Activated T-helper 1 cell treated with anti-CD3 and anti-CD28 coated beads, Interleukin-12 subunit alpha, Interleukin-12 subunit beta, Interleukin-2, Interleukin-4 antibody, amounts not matched to agents 30 ng/mL and 10 ng/mL and 1 ng/mL, durations not matched to agents 14 hours and 24 hours and 36 hours (primary cell): ENCODE measurements at places on chromosomes 1 and 21. TPM values are rescaled to one million over a fixed set of nuclear protein-coding genes. Genes with fewer than 3 reads are reported as not detected.
A peak's percentile ranks its signal among the peaks of the same experiment; 100 is the strongest.

DNA sequence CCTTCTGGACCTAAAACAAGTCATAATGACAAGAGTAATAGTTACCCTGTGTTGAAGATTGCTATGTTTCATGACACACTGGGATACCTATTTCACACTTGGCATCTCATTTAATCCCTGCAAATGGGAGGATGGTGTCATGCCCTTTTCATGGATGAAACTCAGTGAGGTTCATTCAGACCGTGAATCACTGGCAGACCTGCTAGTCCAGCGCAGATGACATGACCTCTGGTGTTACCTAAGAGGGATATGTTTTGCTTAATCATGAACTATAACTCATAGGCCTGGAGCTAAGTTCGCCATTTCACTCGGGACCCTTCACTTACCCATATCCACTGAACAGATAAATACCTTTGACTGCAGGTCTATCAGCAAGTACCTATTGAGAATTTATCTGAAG lies 286.6 kb upstream of the FMN2 start:
- H3K36me3 ChIP-seq, result no peaks in the 10 kb centered on the region
- no peak overlapping the region for H3K27ac ChIP-seq

The COP1 gene
- total RNA-seq, result 49.2 and 51.7 TPM in 2 replicates

DNA sequence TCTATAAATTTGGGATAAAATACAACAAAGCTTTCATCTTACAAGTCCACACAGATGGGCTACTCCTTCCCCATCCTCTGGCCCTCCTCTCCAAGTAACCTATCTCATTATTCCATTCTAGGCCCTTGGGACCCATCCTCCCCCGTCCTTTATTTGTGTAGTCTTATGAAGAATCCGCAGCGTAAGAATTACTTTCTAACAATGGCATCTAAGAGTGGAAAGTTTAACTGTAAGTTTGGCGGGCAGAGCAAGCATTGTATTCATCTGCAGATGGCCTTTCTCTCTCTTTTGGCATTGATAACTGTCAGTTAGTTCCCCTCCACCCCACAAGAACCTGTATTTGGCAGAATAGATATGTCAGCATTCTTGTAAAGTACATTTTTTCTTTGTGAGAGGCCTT lies 91.9 kb upstream of the TSPAN2 start:
- no peaks in the 10 kb centered on the region for H3K36me3 ChIP-seq
- no peak overlapping the region for H3K27ac ChIP-seq
- no peak overlapping the region for H3K4me3 ChIP-seq
- DNase-seq, result no peak

The ADGRL2 gene
- total RNA-seq, result not detected in 2 replicates

The ITLN2 gene
- not detected in 2 replicates for total RNA-seq

DNA sequence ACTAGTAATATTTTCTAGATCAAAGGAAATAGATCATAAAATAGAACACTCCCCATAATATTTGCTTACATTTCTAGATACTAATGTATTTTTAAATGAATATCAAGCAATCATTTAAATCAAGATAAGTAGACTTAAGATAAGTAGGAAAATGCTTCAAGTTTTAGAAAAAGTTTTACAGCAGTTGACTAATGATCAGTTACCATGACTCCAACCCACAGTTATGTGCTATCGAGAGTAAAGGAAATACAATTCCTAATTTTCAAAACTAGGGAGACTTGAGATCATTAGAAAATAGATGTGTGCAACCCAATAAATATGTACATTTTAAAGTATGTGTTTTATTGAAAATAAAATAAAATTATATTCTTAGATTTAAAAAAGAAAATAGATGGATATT lies 95.0 kb downstream of the DENND1B start:
- peaks cover 6% of the 10 kb centered on the region for H3K4me1 ChIP-seq
- H3K36me3 ChIP-seq, result peaks cover 2% of the 10 kb centered on the region
- DNase-seq, result no peak
- H3K4me3 ChIP-seq, result no peak overlapping the region
- H3K27ac ChIP-seq, result no peak overlapping the region

- DNase-seq, result no peak
- H3K4me1 ChIP-seq, result no peaks in the 10 kb centered on the region
- H3K36me3 ChIP-seq, result no peaks in the 10 kb centered on the region
- H3K27ac ChIP-seq, result no peak overlapping the region
- no peaks in the 10 kb centered on the region for H3K27me3 ChIP-seq
- no peak overlapping the region for H3K4me3 ChIP-seq
These were observed 52.7 kb downstream of the TGFB2 start for GRCh38 chr1:218397752-218398339.

DNA sequence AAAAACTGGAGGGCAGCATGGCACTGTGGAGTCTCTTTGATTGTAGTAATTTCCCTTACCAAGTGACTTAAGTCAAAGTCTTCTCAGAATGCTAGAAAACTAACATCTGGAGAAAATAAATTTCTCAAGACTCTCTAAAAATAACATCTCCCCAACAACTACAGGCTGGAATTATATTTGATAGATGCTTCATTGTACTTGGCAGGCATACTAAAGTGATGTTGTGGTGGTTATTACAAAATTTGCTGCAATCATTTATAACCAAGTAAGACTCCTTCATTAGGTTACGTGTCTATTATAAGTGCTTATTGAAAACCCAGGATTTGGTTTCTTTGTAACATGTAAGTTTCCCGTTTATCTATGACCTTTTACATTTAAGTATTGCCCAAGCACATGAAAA lies 132.9 kb upstream of the NRIP1 start:
- peaks cover 2% of the 10 kb centered on the region for H3K27me3 ChIP-seq
- H3K4me1 ChIP-seq, result no peaks in the 10 kb centered on the region
- H3K36me3 ChIP-seq, result no peaks in the 10 kb centered on the region
- no peak for DNase-seq

GRCh38 chr1:70583522-70583921 lies 172.5 kb downstream of the CTH start:
- DNase-seq, result no peak
- peaks cover 2% of the 10 kb centered on the region for H3K27me3 ChIP-seq
- no peak overlapping the region for H3K27ac ChIP-seq

DNA sequence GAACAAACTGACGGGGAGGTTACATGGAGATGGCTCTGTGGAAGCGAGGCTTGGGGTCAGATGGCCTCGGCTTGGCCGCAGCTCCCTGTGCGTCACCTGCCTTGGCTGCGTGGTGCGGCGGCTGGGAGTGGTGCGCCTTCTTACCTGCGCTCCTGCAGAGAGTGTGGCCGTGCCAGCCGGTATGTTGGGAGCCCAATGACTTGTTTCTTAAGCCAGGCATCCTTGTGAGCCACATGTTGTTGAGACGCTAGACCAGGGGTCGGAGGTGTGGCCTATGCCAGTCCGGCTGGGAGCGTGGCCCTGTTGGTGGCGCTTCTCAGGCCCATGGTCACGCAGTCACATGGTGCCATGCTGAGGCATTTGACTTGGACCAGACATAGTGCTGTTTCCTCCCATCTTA lies 10.5 kb downstream of the SLX9 start:
- no peak for DNase-seq
- H3K4me3 ChIP-seq, result no peak overlapping the region
- H3K27ac ChIP-seq, result no peak overlapping the region
- peaks cover 4% of the 10 kb centered on the region for H3K36me3 ChIP-seq

GRCh38 chr1:20150969-20151368 lies 11.8 kb downstream of the PLA2G2F start:
- no peak overlapping the region for H3K27ac ChIP-seq
- H3K36me3 ChIP-seq, result no peaks in the 10 kb centered on the region
- no peaks in the 10 kb centered on the region for H3K27me3 ChIP-seq
- H3K4me1 ChIP-seq, result peaks cover 17% of the 10 kb centered on the region

- no peak overlapping the region for H3K4me3 ChIP-seq
- no peak for DNase-seq
- peaks cover 2% of the 10 kb centered on the region for H3K36me3 ChIP-seq
- no peak overlapping the region for H3K27ac ChIP-seq
These were observed 27.8 kb downstream of the CBR1 start for GRCh38 chr21:36097427-36098181.

GRCh38 chr1:198494139-198494538 lies 46.3 kb downstream of the ATP6V1G3 start:
- peaks cover 7% of the 10 kb centered on the region for H3K4me1 ChIP-seq
- no peak overlapping the region for H3K27ac ChIP-seq
- H3K27me3 ChIP-seq, result peaks cover 7% of the 10 kb centered on the region

The SFN gene
- 0.47 and 0.78 TPM in 2 replicates for total RNA-seq

- H3K4me1 ChIP-seq, result no peaks in the 10 kb centered on the region
- no peak overlapping the region for H3K4me3 ChIP-seq
- H3K27ac ChIP-seq, result no peak overlapping the region
- no peaks in the 10 kb centered on the region for H3K27me3 ChIP-seq
- no peaks in the 10 kb centered on the region for H3K36me3 ChIP-seq
- DNase-seq, result no peak
These were observed 12.7 kb upstream of the ERVH48-1 start for GRCh38 chr21:42937960-42938605.

GRCh38 chr1:55018395-55018794 lies 19.7 kb downstream of the BSND start:
- H3K27me3 ChIP-seq, result peaks cover 11% of the 10 kb centered on the region
- no peaks in the 10 kb centered on the region for H3K36me3 ChIP-seq
- no peak for DNase-seq
- no peak overlapping the region for H3K4me3 ChIP-seq
- H3K27ac ChIP-seq, result no peak overlapping the region

GRCh38 chr1:24926563-24927249 lies 3.4 kb downstream of the RUNX3 start:
- peak overlapping the region; percentile 92 for H3K27ac ChIP-seq
- H3K4me1 ChIP-seq, result peaks cover 73% of the 10 kb centered on the region
- DNase-seq, result no peak
- peak overlapping the region; percentile 95 for H3K4me3 ChIP-seq

The JAM2 gene
- total RNA-seq, result 0.29 TPM in 2 replicates

DNA sequence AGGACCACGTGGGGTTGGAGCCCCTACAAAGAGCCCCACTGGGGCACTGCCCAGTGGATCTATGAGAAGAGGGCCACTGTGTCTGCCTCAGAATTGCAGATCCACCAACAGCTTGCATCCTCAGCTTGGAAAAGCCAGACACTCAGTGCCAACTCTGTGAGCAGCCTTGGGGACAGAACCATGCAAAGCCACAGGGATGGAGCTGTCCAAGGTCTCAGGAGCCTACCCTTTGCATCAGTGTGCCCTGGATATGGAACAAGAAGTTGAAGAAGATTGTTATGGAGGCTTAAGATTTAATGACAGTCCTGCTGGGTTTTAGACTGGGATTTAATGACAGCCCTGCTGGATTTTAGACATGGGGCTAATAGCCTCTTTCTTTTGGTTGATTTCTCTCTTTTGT lies 1670.9 kb downstream of the PLA2G4A start:
- no peaks in the 10 kb centered on the region for H3K27me3 ChIP-seq
- H3K27ac ChIP-seq, result no peak overlapping the region
- H3K4me1 ChIP-seq, result no peaks in the 10 kb centered on the region
- no peak overlapping the region for H3K4me3 ChIP-seq

The CCDC181 gene
- total RNA-seq, result not detected in 2 replicates

DNA sequence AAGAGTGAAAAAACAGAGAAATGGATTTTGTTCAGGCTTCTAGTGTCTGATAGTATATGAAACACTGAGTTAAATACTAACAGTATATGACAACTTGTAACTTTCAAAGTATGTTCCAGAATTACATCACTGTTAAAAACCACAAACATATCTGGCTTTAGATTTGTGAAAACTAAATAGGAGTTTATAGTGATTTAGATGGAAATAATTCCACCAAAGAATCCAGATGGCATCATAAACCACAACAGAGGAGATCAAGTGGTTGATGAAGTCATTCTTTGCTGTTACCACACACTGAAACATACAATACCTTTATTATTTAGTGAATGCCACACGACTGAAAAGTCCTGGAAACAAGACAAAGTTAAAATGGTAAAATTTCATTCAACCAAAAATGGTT lies 37.2 kb downstream of the ALG14 start:
- H3K27me3 ChIP-seq, result no peaks in the 10 kb centered on the region
- H3K4me1 ChIP-seq, result no peaks in the 10 kb centered on the region
- no peak overlapping the region for H3K4me3 ChIP-seq
- no peak for DNase-seq

GRCh38 chr1:78779831-78780230 lies 130.2 kb downstream of the IFI44 start:
- H3K4me1 ChIP-seq, result no peaks in the 10 kb centered on the region
- DNase-seq, result no peak
- H3K4me3 ChIP-seq, result no peak overlapping the region
- no peak overlapping the region for H3K27ac ChIP-seq
- H3K27me3 ChIP-seq, result no peaks in the 10 kb centered on the region

GRCh38 chr21:29293495-29293894 lies 5.2 kb upstream of the BACH1 start:
- H3K4me3 ChIP-seq, result no peak overlapping the region
- no peak for DNase-seq
- no peak overlapping the region for H3K27ac ChIP-seq
- H3K4me1 ChIP-seq, result peaks cover 18% of the 10 kb centered on the region

The H6PD gene
- 15.7 TPM in 2 replicates for total RNA-seq

DNA sequence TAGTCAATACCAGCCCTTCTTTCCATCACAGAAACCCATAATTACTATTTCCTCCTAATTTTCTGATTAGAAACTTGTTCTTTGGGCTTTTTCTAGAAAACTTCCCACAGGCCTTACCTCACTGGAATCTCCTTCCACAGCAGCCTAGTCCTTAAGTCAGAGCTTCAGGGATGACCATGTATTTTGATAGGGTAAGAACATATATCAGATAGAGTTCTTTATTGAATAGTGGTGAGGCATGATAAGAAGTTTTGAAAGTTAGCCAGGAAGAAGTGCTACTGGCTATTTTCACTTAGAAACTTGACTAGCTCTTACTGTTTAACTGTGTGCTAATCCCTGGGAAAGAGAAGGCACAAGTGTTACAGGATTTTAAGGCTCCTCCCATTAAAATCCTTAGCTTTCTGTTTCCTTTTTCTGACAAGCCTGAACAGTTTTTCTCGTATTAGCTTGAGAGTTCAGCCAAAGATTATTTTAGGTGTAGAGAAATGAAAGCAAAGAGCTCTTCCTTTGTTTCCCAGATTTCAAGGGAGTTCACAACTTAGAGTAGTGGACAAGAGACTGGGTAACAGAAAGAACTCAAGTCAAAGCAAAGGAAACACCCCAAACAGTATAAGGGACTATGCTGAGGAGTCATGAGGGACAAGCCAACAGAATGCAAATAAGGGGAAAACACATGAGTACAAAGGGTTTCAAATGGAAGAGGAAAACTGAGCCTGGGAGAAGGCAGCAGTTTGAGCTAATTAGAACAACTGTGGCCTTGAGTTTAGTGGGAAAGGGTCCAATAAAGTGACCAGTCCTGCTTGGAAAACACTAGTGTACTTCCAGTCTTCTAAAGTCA lies 37.2 kb upstream of the AIM2 start:
- peaks cover 18% of the 10 kb centered on the region for H3K27me3 ChIP-seq
- DNase-seq, result no peak
- no peaks in the 10 kb centered on the region for H3K4me1 ChIP-seq
- no peak overlapping the region for H3K27ac ChIP-seq
- H3K4me3 ChIP-seq, result no peak overlapping the region

DNA sequence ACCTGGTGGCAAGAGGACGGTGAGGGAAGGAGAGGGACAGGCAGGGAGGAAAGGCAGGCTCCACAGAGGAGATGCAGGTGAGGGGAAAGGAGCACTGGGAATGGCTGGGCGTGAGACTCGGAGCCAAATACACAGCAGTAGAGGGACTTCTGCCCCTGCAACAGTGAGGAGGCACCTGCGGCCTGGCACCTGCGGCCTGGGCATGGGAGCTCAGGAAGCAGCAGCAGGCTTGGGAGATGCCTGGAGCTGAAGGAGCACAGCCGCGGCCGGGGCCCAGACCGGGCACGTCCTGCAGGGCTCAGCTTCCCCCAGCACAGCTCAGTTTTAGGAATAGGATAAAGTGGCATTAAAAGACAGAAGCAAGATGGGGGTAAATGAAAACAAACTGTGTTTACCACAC lies 20.9 kb upstream of the TSPEAR start:
- no peaks in the 10 kb centered on the region for H3K4me1 ChIP-seq
- no peak overlapping the region for H3K4me3 ChIP-seq
- no peak overlapping the region for H3K27ac ChIP-seq
- no peak for DNase-seq
- no peaks in the 10 kb centered on the region for H3K36me3 ChIP-seq
- peaks cover 3% of the 10 kb centered on the region for H3K27me3 ChIP-seq

The PPT1 gene
- 101 and 110 TPM in 2 replicates for total RNA-seq

The CSF3R gene
- 0.24 and 0.54 TPM in 2 replicates for total RNA-seq

The F3 gene
- total RNA-seq, result 0.16 and 0.32 TPM in 2 replicates
